MCF 10A (cell line): ENCODE measurements at places on chromosomes 7 and 10. TPM values are rescaled to one million over a fixed set of nuclear protein-coding genes. Genes with fewer than 3 reads are reported as not detected.

Gene ANKRD1
- 0.20 and 0.65 TPM in 2 replicates for total RNA-seq

Gene LIPK
- not detected in 2 replicates for total RNA-seq

Gene HOGA1
- 0.88 and 1.7 TPM in 2 replicates for total RNA-seq

Gene PMS2
- 18.9 and 20.5 TPM in 2 replicates for total RNA-seq

Gene C10orf67
- total RNA-seq, result 0.15 and 0.21 TPM in 2 replicates

DNA sequence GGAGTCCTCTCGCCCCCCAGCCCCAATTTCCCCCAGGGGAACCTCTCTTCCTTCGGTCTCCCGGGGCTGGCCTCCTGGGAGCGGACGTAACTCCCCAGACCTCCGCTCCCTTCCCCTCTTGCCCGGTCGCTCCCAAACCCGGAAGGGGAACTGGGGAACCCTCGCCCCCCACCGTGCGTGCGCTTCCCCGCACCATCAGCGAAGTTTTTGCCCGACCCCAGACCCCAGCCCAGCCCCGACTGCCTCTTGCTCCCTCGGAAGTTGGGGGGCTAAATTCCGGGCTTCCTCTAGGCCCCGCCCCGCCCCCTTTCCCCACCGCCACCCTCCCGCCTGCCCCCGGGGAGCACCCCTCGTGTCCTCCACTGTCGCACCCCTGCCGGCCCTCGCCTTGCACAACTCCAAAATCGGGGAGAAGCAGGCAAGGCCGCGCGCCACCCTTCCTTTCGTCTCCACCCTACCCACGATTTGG is 436 bp downstream of the GNB2 start:
- peaks cover 11% of the 10 kb centered on the region for H3K4me1 ChIP-seq
- H3K36me3 ChIP-seq, result peaks cover 25% of the 10 kb centered on the region
- H3K27me3 ChIP-seq, result no peaks in the 10 kb centered on the region
- peak; percentile 52 for DNase-seq
- H3K4me3 ChIP-seq, result peak overlapping the region; percentile 76

- DNase-seq, result peak; percentile 5
- H3K36me3 ChIP-seq, result peaks cover 13% of the 10 kb centered on the region
- H3K27me3 ChIP-seq, result no peaks in the 10 kb centered on the region
- no peak overlapping the region for H3K27ac ChIP-seq
- H3K4me1 ChIP-seq, result no peaks in the 10 kb centered on the region
These were observed 31.6 kb downstream of the GRB10 start for GRCh38 chr7:50751146-50751545.

DNA sequence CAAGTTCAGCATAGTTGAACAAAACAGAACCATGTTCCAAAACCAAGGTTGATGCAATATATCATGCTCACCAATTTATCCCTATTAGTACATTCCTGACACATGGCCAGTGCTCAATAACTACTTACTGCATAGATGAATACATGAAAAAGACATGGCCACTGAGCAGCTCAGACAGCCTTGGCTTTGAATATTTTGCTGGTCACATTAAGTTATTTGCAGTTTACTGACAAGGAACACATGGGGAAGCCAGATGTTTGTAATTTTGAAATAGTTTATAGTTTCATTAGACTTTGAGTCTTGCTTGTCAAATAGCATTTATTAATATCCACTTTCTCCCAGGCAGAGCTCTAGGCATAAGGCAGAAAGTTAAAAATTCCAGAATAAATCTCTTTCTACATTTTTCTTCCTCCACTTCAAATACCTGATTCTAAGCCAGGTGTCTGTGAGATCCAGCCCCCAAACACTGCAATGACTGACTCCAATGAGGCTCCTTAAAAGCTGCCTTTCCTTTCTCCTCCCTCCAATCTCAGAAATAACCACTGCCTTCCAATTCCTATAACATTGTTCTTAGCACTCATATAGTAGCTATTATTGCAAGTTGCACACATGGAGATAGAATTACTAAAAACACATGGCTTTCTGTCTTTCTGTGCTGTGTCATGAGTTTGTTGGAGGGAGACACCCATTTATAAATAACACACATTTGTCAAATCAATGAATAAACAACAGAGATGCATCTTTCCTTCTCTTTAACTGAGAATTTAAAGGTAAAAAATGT is 91.3 kb downstream of the PCGF5 start:
- peaks cover 5% of the 10 kb centered on the region for H3K4me1 ChIP-seq
- H3K36me3 ChIP-seq, result no peaks in the 10 kb centered on the region
- no peaks in the 10 kb centered on the region for H3K27me3 ChIP-seq

DNA sequence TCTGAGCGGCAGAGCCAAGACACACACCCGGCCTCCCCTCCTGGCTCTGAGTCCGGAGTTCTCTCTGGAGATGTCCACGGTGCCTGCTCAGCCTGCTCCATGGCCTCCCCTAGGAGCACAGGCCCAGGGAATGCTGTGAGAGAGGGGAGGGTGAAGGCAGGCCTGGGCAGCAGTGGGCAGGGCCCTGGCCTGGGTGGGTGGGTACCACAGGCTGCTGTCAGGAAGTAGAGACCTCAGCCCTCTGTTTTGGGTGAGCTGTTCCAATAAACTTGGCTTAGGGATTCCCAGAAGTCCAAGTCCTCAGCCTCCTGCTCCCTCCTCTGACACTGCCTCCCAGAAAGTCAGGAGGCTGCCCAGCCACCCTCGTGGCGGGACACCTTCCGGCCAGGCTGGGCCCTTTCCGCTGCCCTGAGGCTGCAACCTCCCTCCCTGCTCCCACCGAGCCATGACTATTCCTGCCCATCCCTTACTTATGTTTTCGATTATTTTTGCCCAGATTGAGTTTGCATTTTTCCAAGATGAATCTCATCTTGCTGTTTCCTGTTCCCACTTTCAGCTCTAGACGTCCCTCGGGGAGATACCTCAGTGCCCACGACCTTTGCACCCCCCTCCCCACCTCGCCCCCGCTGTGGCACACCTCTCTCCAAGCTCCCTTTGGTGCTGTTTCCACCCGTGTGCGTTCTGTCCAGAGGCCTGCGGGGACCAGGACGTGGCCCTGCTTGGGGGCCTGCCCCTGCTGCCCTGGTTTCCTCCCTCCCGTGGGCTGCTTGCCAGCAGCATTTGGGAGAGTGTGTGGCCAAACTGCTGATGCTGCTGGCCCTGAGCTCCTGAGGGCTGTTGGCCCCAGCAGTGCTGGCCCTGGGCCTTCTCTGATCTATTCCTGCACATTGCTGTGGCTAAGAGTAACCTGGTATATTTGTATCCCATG is 5.8 kb upstream of the POLM start:
- H3K36me3 ChIP-seq, result no peaks in the 10 kb centered on the region
- H3K27me3 ChIP-seq, result no peaks in the 10 kb centered on the region
- H3K4me1 ChIP-seq, result peaks cover 8% of the 10 kb centered on the region

- peak; percentile 22 for DNase-seq
- peaks cover 6% of the 10 kb centered on the region for H3K4me1 ChIP-seq
- H3K27me3 ChIP-seq, result no peaks in the 10 kb centered on the region
- H3K27ac ChIP-seq, result peak overlapping the region; percentile 42
- peaks cover 35% of the 10 kb centered on the region for H3K36me3 ChIP-seq
- H3K4me3 ChIP-seq, result no peak overlapping the region
These were observed 15.7 kb downstream of the PPP3CB start for GRCh38 chr10:73480158-73480557.

GRCh38 chr7:142482891-142483658 is 225.2 kb upstream of the PRSS58 start:
- H3K27ac ChIP-seq, result no peak overlapping the region
- no peak overlapping the region for H3K4me3 ChIP-seq
- H3K27me3 ChIP-seq, result peaks cover 9% of the 10 kb centered on the region
- peak; percentile 63 for DNase-seq
- H3K36me3 ChIP-seq, result peaks cover 6% of the 10 kb centered on the region

DNA sequence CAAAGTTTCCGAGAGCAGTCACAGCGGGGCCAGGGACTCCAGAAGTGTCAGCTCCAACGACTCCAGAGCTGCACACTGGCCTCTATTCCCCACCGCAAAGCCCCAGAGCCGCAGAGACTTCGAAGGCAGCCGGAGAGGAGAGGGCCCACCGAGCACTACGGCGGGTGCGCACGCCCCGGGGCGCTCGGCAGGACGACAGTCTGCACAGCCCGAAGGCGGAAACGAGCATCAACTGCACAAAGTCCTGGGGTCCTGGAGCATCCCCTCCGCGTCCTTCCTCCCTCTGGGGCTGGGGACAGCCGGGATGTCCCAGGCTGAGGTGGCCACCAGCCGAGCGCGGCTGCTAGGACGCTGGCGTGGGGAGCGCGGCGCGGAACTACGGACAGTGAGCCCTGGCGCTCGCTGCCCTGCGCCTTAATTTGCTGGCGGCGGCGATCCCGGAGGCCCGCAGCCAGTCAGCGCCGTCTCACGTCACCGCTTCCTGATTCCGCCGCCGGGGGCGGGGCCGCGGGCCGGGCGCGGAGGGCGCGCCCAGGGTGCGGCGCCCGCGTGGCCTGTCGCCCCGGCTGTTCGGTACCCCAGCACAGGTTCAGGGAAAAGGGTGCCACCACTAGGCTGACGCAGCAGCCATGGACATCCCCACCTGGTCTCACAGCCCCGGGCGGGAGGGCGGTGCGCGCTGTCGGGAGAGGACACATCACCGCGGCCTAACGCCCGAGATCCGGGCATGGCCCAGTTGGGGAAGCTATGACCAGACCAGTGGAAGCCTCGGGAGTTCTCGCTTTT is at the start of gene TBX20:
Gene TBX20 (minus strand): TSS at position 391 of the 786 bp plus-strand sequence. CDS start 480 bp downstream, outside the sequence.
- H3K36me3 ChIP-seq, result no peaks in the 10 kb centered on the region
- H3K4me3 ChIP-seq, result no peak within 1 kb of the TSS
- no peaks in the 10 kb centered on the region for H3K4me1 ChIP-seq
- H3K27me3 ChIP-seq, result peaks cover 53% of the 10 kb centered on the region
- no peak within 1 kb of the TSS for H3K27ac ChIP-seq

GRCh38 chr10:86730227-86730626 is 26.2 kb upstream of the BMPR1A start:
- no peak overlapping the region for H3K27ac ChIP-seq
- H3K36me3 ChIP-seq, result peaks cover 5% of the 10 kb centered on the region
- no peaks in the 10 kb centered on the region for H3K4me1 ChIP-seq
- no peak overlapping the region for H3K4me3 ChIP-seq
- peak; percentile 51 for DNase-seq

GRCh38 chr10:49161411-49161997 is 26.7 kb downstream of the TMEM273 start:
- peak; percentile 55 for DNase-seq
- peaks cover 48% of the 10 kb centered on the region for H3K27me3 ChIP-seq
- H3K4me1 ChIP-seq, result peaks cover 6% of the 10 kb centered on the region
- no peaks in the 10 kb centered on the region for H3K36me3 ChIP-seq
